Hematopoietic multipotent progenitor cell treated with erythropoietin and hydrocortisone succinate and interleukin-3 and kit ligand, for 8 days (in vitro differentiated cells): ENCODE measurements at places on chromosomes 5 and 9.

GRCh38 chr9:134203224-134203623 is 38.9 kb upstream of the RNU6ATAC start:
- no peak for DNase-seq

DNA sequence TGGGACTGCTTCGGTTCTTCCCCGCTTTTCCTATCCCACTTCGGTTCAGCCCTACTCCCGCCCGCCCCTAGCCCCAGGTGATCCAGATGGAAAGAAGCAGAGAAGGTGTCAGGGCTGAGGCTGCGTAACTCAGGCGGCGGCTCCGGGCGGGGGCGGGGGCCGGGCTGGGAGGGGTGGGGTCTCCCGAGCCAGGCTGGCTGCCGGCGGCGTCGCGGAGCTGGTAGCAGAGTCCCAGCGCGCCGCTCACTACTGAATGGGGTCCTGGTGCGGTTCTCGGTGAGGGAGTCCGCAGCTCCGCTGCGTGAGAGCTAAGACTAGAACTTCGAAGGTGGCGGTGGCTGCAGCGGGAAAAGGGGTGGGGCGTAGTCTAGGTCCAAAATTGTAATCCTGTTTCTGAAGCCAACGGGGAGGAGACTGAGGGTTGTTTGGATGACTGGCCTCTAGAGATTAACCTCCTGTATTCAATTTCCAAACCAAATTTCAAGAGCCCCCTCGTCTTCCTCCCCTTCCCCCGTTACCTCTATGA is 1.4 kb downstream of the PRR16 start:
- no peak for DNase-seq

- DNase-seq = no peak
Observed at GRCh38 chr9:16202914-16203728, 650.3 kb downstream of the CCDC171 start.

DNA sequence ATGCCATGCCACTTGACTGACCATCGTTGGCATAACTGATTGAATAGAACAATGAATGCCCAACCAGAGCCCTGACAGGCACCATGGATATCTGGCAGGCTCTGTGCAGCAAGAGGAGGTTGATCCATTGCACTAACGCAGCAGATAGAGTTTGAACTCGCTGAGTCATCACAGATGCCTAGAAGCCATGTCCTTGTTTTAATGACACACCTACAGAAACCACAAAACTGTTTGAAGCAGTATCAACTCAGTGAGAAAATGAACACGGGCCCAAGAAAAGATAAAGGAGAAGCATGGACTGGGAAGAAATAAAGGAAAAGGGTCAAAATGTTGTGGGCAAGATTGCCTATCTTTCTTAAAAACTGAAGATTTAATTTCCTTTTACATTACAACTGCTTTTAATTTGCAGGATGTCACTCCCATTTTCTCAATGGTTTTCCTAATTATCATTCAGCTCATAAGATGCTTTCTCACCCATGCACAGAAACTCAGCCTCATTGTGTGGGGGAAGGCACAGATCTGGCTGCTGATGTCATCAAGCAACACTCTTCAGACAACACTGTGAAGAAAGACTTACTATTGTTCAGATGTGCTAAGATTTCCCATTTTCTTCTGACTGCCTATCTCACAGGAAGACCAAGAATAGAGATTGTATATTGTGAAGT is 129.0 kb downstream of the PIK3R1 start:
- DNase-seq = peak; percentile 95

GRCh38 chr5:59485629-59486439 is 407.7 kb downstream of the PDE4D start:
- no peak for DNase-seq

DNA sequence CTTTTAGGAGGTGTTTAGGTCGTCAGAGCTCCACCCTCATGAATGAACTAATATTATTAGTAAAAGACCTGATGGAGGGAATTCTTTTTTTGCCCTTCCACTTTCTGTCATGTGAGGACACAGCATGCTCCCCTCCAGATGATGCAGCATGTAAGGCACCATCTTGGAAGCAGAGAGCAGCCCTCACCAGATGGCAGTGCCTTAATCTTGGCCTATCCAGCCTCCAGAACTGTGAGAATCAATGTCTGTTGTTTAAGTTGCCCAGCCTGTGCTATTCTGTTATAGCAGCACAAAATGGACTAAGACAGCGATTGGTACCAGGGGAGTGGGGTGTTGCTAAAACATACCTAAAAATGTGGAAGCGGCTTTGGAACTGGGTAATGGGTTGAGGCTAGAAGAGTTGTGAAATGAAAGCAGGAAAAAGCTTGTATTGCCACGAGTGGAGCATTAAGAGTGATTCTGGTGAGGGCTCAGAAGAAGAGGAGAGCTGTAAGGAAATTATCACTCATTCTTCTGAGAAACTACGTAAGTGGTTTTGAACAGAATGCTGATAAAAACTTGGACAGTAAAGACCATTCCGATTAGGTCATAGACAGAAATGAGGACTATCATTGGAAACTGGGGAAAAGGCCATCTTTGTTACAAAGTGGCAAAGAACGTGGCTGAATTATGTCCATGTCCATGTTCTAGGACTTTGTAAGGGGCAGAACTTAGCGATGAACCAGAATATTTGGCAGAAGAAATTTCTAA is 28.6 kb downstream of the PTPDC1 start:
- DNase-seq = peak; percentile 34

DNA sequence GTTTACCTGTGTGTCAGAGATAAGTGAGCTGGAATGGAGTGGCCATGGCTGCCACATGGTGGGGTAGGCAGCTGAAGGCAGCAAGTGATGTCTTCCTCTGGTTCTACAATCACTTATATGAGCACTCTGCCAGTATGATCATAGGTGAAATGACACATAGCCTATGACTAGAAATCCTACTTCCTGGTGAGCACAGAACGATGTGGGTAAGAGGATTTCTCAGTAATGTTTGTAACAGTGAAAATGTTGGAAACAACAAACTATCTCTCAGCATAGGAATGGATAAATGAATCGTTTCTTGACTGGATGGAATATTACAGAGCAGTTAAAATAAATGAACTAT is 187.0 kb upstream of the S1PR3 start:
- DNase-seq = no peak

GRCh38 chr9:100240512-100240911 is 112.2 kb downstream of the TEX10 start:
- DNase-seq = no peak

GRCh38 chr5:172481011-172481800 is 26.9 kb upstream of the SH3PXD2B start:
- no peak for DNase-seq

DNA sequence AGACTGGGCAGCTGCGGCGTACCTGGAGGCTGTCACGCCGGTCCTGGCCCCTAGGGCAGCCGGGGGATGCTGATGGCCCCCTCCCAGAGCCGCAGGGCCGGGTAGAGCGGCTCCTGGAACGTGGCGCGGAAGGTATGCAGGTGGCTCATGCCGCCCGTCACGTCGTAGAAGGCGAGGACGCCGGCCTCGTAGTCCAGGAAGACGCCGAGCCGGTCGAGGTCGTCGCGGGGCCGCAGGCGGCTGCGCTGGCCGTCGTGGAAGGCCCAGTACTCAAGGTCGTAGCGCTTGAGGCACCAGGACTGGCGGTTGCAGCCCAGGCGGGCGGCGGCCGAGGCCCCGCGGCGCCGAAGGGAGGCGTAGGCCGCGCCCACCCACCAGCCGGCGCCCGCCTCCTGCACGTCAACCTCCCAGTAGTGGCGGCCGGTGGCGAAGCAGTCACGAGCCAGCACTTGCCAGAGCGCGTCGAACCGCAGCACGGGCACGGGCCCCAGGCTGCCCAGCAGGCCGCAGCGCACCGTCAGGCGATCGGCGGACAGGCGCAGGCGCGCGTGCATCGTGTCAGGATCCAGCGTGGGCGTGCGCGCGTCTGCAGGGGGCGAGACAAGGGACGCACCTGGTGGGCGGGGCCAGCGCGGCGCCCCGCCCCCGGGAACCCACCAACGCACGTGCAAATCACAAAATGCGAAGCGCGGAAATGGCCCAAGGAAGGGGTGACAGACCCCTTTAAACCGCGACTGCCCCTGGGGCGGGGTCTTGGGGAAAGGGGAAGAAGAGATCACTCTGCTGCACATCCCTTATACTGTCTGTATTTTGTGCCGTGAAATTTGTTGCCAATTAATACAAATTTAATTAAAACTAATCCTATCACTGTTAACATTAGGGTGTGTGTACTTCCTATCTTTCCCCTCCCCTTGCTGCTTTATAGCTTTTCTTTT is 31.2 kb downstream of the NANS start:
- DNase-seq = peak; percentile 51

GRCh38 chr5:31574772-31575171 is 42.7 kb downstream of the C5orf22 start:
- DNase-seq = peak; percentile 18

- DNase-seq = no peak
Observed at GRCh38 chr5:146390469-146390868, 51.8 kb downstream of the POU4F3 start.

- peak; percentile 45 for DNase-seq
Observed at GRCh38 chr5:16690243-16690852, 73.6 kb upstream of the RETREG1 start.

DNA sequence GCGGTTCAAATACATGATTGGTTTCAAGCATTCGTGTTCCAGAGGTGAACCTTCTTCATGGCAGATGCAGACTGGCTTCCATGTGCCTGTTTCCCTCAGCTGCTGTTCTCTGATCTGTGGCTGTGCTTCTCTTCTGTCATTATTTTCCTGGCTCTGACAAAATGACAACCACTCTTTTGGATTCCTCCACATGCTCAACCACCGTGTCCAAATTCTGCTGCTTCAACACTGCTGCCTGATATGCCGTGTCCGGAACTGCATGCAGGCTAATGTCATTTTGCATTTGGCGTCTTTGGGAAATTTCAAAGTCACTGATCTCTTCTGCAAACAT is 368.7 kb upstream of the ZNF608 start:
- DNase-seq = no peak

GRCh38 chr5:14547666-14548065 is 33.9 kb upstream of the OTULINL start:
- no peak for DNase-seq

DNA sequence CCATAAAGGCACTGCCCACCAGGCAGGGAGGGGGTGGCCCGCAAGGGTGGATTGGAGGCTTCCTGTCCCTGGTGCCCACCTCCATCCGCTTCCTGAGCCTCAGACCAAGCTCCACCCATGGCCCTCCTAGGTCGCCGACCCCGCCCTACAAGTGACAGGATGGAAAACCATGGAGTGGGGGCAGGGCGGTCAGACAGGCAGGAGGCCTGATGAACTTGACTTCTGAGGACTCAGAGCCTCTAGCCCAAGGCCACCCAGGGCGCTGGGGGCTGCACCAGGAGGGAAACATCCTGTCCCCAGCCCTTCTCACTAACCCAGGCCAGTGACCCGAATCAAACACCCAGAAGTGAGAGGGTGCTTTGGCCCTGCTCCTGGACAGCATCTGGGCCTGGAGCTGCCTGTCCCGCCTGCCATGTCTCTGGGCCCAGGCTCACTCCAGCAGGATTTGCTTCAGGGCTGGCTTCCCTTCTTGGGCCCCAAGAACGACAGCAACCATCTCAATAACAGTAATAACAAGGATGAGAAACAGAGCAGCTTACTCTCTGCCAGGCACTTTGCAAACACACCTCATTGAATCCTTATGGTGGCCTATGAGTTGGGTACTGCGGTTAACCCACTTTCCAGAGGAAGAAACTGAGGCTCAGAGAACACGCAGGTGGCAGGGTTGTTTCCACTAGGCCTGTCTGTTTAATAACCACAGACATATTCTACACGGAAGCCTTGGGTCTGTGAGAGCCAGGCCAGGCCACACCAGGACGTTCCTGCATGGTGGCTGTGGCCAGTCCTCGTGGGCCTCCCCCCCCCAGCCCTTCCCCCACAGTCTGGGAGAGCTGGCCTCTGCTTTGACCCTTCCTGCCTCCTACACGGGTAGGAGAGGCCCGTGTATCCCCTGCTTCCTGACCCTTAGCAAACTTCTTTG is 4.4 kb upstream of the ST6GALNAC6 start:
- peak; percentile 90 for DNase-seq

GRCh38 chr9:15287309-15287708 is 19.7 kb downstream of the TTC39B start:
- DNase-seq = peak; percentile 79

- DNase-seq = no peak
Observed at GRCh38 chr9:76717613-76718012, 46.6 kb upstream of the PCA3 start.

DNA sequence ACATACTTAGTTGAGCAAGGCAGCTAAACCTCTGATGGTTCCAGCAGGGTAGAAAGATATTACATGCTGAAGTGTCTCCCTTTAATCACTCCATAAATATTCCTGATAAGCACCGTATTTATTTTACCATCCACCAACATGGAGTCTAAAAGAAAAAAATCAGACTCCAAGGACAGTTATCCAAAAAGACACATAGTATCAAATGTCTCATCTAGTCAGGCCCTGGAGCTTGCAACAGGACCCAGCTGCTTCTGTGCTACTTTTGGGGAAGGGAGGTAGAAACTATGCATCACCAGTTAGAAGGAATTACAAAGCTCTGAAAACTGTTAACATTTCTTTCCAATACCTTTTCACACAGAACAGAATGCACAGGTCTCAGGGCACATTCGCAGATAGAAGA is 88.1 kb downstream of the S1PR3 start:
- DNase-seq = no peak

DNA sequence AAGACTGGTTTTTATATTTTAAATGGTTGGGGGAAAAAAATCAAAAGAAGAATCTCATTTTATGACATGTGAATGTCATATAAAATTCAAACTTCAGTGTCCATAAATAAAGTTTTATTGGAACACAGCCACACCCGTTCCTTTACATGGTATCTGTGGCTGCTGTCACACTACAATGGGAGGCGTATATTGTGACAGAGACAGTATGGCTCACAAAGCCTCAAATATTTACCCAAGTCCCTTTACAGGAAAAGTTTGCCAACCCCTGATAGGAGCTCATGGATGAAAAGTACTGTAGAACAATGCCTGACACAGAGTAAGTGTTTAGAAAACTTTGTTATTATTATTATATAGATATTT is 5.2 kb upstream of the DUSP1 start:
- DNase-seq = peak; percentile 54

- DNase-seq = no peak
Observed at GRCh38 chr5:168721966-168722365, 142.8 kb upstream of the PANK3 start.

GRCh38 chr5:172453206-172453985 is 929 bp downstream of the SH3PXD2B start:
- no peak for DNase-seq

DNA sequence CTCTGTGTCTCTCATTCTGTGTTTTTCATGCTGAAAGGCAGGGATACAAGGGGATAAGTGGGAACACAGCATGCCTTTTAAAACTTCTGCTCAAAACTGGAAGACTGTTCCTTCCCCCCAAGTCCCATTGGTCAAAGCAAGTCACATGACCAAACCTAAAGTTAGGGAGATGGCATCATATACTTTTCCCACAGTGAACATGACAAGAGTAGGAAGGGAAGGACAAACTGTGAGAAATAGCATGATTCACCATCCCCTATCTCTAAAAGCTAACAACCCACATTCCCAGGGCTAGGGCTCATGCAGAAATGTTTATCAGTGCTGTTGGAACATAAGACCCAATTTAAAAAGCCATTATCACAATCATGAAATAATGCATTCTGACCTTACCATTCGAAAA is 24.2 kb upstream of the SHISAL2B start:
- no peak for DNase-seq
